Right kidney (tissue), 9 donors: ENCODE measurements at places on chromosomes 6 and 20.

DNA sequence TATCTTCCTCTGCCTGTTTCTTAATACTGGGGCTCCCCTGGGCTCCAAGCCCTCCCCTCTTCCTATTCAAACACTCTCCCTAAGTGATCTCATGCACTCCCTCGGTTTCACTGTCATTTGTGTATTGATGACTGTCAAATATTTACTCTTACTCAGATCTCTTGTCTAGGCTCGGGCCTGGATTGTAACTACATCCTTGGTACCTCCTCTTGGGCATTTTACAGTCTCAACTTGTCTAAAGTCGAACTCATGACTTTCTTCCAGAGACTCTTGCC is 189.4 kb upstream of the PRDM1 start:
- no peak for DNase-seq

DNA sequence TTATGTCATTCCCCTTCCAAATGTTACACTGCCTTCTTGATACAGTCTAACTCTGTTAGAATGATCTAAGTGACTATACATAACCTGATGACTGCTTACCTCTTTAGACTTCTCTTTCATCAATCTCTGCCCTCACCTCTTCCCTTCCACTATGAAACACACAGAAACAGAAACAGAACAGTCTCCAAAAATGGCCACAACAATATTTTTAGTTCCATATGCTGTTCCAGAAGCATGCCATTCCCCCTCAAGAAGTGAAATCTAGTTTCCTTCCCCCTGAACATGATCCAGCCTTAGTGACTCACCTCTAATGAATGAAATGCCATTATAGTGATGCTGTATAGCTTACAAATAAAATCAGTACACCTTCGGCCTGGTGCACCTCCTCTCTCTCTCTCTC is 229.3 kb upstream of the TENT5A start:
- no peak for DNase-seq

DNA sequence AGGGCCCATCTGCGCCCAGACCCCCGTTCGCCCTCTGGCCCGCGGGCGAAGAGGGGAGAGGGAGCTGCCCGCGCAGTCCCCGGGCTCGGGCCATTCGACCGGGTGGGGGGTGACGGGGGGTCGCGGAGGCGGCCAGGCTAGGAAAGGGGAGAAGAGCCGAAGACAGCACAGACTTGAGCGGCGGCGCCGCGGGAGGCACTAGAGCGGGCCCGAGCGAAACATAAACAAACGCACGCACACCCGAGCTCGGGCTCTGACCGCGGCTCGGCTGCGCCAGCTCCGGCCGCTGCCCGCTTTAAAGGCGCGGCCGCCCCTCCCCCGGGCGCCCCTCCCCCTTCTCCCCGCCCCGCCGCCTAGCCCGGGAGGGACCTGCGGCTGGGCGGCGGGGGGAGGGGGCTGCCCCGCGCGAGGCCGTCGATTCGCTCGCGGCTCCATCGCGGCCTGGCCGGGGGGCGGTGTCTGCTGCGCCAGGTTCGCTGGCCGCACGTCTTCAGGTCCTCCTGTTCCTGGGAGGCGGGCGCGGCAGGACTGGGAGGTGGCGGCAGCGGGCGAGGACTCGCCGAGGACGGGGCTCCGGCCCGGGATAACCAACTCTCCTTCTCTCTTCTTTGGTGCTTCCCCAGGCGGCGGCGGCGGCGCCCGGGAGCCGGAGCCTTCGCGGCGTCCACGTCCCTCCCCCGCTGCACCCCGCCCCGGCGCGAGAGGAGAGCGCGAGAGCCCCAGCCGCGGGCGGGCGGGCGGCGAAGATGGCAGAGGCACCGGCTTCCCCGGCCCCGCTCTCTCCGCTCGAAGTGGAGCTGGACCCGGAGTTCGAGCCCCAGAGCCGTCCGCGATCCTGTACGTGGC is at the start of gene FOXO3:
TSS of gene FOXO3 (plus strand) at position 455 of the 846 bp plus-strand sequence. CDS start at position 747, 292 bp downstream.
- peak; percentile 92 for DNase-seq

- peak; percentile 58 for DNase-seq
Measured at GRCh38 chr20:63224412-63225081, 8.6 kb upstream of the YTHDF1 start.

DNA sequence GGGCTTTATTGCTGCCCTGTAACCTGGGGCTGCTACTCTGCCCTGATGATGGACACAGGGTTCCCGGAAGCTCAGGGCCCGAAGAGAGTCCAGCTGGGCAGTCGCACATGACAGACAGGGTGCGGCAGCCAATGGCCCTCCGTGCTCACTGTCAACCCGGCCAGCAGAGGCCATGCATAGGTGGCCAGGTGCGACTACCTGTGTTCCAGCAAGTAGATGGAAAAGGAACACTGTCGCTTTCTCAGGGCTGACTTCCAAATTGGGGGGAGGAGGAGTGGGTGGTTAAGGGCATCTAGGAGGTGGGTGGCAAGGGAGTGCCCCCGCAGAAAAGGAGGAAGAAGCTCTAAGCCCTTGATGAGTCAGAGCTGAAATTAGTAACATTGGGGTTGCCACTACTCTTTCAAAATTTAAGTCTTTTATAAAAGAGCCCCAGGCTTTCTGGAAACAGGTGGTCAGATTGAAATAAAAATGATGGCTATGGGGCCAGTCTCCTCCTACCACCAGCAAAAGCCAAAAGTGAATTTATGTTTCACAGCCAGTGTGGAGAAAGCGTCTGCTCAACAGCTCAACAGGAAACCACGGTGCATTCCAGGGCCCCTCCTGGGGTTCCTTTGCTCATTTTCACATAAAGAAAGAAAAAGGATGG is 2.3 kb upstream of the RAMACL start:
- peak; percentile 18 for DNase-seq
